Sigmoid colon (tissue), 7 donors: ENCODE measurements at places on chromosomes 12 and 14. TPM values are rescaled to one million over a fixed set of nuclear protein-coding genes. Genes with fewer than 3 reads are reported as not detected.

DNA sequence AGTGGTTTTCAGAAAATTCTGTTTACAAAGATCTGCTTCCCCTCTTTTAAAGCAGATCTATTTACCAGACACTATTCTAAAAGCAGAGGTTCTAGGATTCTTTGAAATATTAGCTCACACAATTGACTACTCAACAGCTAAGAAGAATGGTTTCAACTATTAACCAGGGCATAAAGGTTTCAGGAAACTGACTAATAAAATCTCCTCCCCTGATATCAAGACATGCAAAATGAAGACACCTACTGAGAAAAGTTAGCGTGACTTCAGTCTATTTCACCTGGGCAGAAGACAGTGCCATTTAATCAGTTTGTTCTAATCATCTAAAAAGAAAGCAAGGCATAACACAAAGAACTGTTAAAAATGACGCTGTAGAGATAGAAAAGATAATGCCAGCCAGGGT, 22.2 kb downstream of the DAD1 start:
- DNase-seq, result no peak

DNA sequence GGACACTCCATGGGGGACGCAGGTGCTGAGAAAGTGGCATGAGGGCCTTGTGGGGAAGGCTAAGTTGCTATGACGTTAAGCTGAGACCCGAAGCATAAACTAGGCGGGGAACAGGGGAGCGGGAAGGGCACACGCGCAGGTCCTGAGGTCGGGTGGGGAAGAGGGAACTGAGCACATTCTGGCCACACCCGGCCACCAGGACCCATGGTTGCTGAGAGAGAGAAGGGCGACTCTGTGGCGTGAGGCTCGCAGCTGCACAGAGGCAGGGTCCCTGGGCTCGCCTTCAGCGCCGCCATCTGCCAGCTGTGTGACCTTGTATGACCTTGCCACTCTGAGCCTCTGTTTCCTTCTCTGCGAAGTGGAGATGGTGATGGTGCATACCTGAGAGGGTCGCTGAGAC, 182.5 kb downstream of the PHETA1 start:
- no peak for DNase-seq

GRCh38 chr12:114933428-114934160, 249.6 kb upstream of the TBX3 start:
- no peak for DNase-seq

MSRB3 gene
- polyA plus RNA-seq, result 6.2 TPM

- DNase-seq, result no peak
Measured at GRCh38 chr14:82710267-82710841, 1176.7 kb upstream of the SEL1L start.

DNA sequence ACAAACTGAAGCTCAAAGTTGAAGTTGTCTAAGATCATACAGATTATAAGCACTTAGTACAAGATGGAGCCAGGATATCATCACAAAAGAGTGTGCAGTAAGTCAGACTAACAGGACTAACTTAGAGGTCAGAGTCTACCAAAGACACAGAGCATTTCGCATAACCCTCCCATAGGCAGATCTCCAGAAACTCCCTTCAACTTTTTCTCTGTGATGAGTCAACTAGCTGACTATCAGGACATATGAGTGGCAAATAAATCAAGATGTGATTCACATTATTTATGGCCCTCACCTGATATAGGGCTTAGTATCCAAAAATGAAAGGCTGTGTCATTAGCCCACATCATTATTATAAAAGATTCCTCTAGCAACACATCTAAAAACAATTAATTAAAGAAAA, 484.6 kb downstream of the GALC start:
- no peak for DNase-seq

- DNase-seq, result no peak
Measured at GRCh38 chr12:24798335-24798734, 150.6 kb downstream of the BCAT1 start.

DNA sequence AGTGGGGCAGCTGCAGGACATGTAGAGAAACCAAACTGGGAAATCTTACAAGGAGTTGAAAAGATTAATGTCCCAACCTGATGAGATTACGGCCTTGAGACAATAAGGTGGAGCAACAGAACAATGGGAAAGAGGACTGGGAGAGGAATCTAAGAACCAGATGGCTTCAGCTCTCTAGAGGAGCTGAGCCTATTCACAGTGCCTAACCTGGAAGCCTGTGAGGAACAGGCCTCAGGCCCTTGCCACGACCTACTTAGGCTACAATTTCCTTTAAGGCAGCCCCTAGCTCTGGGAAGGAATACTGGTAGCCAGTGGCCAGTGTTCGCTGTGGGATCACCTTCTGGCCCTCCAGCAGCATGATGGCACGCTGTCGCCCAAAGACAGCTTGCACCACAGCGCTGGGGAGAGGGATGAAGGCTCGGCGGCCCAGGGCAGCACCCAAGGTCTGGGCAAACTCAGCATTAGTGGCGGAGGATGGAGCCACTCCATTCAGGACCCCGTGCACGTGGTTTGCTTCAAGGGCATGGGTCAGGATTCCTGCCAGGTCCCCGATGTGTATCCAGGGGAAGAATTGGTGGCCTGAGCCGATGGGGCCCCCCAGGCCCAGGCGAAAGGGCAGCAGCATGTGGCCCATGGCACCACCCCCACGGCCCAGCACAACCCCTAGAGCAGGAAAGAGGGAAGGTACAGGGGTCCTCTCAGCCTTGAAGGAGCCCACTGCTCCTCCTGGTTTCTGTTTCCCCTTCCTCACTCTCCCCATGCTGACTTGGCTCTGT, 2.6 kb downstream of the SDR39U1 start:
- DNase-seq, result peak; percentile 68
